ENCODE measurements at places on chromosomes 1 and 21. TPM values are rescaled to one million over a fixed set of nuclear protein-coding genes. Genes with fewer than 3 reads are reported as not detected.

Gene LRRC38
- total RNA-seq = not detected

DNA sequence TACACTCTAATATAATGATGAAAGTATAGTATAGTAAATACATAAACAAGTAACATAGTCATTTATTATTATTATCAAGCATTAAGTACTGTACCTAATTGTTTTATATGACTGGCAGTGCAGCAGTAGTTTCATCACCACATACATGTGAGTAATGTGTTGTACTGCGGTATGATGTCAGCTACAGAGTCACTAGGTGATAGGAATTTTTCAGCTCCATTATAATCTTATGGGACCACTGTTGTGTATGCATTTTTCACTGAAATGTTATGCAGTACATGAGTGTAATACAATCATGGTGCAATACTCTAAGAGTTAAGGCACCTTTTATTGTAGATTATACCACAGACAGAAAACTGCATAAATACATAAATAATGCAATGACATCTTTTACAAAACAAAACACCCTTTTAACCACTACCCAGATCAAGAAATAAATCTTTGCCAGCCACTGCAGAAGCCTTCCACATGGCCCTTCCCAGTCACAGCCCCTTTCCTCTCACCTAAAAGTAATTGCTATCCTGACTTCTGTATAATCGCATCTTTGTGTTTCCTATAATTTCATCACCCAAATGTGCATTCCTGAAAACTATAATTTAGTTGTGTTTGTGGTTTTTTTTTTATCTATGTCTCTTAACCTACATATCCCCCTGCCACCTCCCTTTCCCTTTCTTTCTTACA lies 16.3 kb downstream of the ABCD3 start:
- H3K4me1 ChIP-seq = no peaks in the 10 kb centered on the region
- DNase-seq = no peak
- H3K4me3 ChIP-seq = no peak overlapping the region
- no peaks in the 10 kb centered on the region for H3K36me3 ChIP-seq
- no peak overlapping the region for H3K27ac ChIP-seq

- no peak overlapping the region for H3K4me3 ChIP-seq
- no peaks in the 10 kb centered on the region for H3K36me3 ChIP-seq
- H3K4me1 ChIP-seq = peaks cover 30% of the 10 kb centered on the region
- H3K27me3 ChIP-seq = no peaks in the 10 kb centered on the region
- H3K27ac ChIP-seq = peak overlapping the region; percentile 86
These were observed 1.3 kb upstream of the DOCK7 start for GRCh38 chr1:62689524-62689923.

Gene FAM151A
- not detected for total RNA-seq

Gene TDRD10
- 6.1 TPM for total RNA-seq

DNA sequence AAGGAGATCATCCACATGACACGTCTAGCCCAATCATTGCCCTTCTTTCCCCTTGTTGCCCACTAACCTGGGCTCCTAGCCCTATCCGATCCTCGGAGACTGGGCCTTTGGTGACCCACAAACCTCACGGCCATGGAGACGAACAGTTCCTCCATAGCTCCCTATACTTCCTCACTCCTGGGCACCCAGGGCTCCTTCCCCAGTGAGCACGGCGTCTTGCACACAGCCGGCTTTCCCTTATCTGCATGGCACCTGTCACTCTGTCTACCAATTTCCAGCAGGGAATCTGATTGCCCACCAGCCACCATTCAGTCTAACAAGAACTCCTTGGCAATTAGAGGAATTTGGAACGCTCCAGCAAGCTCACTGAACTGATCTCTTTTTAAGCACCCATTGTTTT lies 3.1 kb downstream of the GNG4 start:
- H3K27ac ChIP-seq = no peak overlapping the region
- no peak overlapping the region for H3K4me3 ChIP-seq
- peaks cover 29% of the 10 kb centered on the region for H3K27me3 ChIP-seq
- peaks cover 17% of the 10 kb centered on the region for H3K4me1 ChIP-seq
- H3K36me3 ChIP-seq = no peaks in the 10 kb centered on the region

DNA sequence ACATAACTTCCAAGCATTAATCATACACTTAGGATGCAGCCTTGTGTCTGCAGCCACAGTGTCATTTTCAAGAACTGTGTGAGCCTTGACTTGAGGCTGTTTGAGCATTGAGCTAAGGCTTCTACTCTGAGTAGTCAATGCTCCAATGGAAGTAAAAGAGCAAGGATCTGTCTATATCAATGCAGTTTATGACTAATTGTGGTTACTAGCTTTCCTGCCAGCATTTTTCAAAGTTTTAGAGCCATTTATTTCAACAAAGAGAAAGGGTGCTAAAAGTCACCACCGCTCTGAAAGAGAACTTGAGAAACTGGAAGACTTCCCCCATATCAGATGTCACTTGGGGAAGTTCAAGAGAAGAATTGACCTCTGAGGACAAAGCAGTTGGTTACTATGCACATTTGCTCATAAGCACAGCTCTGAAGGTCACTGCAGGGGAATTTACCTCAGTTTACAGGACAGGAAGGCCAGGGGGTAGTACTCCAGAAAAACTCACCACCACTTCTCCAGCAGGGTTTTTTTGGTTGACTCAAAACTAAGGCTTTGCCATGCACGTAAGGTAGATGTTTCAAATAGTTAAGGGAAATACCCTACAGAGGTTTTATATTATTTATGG lies 24.5 kb upstream of the RGS1 start:
- H3K4me3 ChIP-seq = no peak overlapping the region
- no peaks in the 10 kb centered on the region for H3K27me3 ChIP-seq
- H3K4me1 ChIP-seq = peaks cover 31% of the 10 kb centered on the region
- peak; percentile 33 for DNase-seq
- H3K36me3 ChIP-seq = no peaks in the 10 kb centered on the region

Gene NBPF10
- 1.8 TPM for total RNA-seq

DNA sequence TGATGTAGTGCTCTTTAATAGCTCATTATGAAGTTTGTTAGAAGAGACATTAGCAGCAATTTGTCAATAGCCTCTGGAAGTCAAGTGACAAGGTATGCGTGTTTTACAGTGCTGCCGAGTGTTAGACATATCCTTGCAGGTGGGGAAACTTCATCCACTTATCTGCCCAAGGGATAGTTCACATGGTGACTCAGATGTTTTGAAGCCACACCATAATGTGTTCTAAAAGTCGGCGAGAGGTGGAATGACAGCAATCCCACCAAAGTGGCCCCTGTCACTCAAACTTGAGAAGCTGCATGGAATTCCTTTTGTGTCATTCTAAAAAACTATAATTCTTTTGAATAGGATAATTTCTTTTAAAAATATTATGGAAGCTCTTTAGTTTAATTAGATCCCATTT lies 98.1 kb downstream of the RUNX1 start:
- H3K4me1 ChIP-seq = no peaks in the 10 kb centered on the region
- peaks cover 26% of the 10 kb centered on the region for H3K27me3 ChIP-seq
- H3K27ac ChIP-seq = no peak overlapping the region
- DNase-seq = no peak

DNA sequence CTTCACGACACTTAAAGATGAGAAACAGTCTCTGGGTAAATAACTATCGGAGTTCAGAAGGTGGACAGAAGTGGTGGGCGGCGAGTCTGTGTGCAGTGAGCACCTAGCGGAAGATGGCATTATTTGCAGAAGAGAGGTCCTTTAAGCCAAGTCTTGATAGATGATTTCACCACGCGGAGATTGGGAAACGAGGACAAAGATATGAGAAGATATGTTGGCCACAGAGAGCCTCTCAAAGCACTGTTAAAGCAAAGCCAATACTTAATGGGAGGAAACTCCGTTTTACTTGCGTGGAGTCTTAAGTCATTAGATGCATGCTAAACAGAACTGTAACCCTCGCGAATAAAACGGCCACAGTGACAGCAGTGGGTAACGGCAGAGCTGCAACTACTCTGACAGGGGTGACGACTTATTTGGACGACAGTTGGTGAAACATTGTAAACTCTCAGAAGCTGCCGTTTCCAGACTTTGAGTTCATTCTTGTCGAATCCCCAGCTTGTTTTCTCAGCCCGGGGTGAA lies 577 bp upstream of the CEP350 start:
- no peaks in the 10 kb centered on the region for H3K36me3 ChIP-seq
- peaks cover 22% of the 10 kb centered on the region for H3K4me1 ChIP-seq

DNA sequence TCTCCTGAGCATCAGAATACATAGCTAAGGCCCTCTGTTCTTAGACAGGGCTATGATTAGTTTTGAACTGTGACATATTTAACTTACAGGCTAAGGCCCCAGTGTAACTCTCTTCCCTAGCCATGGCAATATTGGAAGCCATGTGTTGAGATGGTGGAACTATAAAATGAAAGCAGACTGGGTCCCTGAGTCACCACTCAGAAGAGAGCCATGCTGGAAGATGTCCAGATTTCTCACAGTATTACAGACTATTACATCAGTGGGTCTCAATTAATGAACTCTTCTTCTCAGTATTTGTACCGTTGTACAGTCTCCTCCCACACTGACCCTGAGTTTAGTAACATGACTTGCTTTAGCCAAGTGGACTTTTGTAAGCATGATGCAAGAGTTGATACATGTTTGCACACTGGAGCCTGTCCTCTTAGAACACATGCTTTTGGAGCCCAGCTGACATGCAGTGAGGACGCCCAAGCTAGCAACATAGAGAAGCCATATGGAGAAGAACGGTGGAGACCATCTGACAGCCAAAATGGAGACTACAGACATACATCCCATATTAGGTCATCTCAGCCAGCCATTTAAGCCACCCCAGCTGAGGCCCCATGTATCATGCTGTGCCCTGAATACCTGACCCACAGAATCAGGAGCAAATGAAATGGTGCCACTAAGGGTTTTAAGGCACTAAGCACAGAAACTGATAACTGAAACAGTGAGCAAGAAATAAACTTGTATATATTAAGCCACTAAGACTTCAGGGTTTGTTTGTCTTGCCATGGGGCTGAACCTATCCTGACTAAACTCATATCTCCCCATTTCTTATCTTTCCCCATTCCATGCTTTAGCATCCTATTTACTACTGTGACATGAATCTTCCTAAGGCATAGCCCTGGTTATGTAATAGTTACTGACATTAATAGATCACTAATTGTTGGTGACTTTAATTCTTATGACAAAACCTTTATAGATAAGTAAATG lies 24.4 kb downstream of the TBX15 start:
- H3K4me1 ChIP-seq = no peaks in the 10 kb centered on the region
- H3K27ac ChIP-seq = no peak overlapping the region
- H3K36me3 ChIP-seq = no peaks in the 10 kb centered on the region
- H3K4me3 ChIP-seq = no peak overlapping the region
- no peak for DNase-seq
- no peaks in the 10 kb centered on the region for H3K27me3 ChIP-seq
